ENCODE measurements at places on chromosomes 5 and 9.

DNA sequence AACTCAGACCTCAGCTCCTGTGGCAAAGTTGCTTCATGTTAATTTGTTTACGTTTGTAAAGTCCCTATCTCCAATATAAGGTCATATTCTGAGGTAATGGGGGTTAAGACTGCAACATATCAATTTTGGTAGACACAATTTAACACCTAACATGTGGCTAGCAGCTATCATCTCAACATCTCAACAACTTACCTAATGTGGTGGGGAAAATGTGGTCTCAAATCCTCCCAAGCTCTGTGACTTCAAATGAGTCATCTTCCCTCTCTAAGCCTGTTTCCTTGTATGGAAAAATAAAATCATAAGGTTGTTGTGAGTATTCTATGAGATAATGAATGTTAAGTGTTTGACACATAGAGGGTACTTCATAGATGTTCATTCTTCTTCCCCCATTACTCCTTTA is 443.3 kb downstream of the CDK5RAP2 start:
- no peak for DNase-seq

DNA sequence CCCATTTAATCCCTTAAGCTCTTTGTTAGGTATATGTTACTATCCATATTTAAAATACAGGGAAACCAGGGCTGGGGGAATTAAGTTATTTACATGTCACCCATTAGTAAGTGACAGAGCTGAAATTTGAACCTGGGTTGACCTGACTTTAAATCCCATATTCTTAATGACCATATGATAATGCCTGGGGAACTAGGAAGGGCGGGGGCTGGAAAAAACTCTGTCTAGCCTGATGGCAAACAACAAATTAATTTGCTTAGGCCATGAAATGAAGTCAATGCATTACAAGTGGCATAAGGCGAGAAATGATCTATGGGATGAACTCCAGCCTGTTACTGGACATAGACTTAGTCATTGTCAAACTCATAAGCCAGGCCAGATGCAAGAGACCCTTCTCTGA is 325.7 kb upstream of the WWC1 start:
- DNase-seq = no peak

DNA sequence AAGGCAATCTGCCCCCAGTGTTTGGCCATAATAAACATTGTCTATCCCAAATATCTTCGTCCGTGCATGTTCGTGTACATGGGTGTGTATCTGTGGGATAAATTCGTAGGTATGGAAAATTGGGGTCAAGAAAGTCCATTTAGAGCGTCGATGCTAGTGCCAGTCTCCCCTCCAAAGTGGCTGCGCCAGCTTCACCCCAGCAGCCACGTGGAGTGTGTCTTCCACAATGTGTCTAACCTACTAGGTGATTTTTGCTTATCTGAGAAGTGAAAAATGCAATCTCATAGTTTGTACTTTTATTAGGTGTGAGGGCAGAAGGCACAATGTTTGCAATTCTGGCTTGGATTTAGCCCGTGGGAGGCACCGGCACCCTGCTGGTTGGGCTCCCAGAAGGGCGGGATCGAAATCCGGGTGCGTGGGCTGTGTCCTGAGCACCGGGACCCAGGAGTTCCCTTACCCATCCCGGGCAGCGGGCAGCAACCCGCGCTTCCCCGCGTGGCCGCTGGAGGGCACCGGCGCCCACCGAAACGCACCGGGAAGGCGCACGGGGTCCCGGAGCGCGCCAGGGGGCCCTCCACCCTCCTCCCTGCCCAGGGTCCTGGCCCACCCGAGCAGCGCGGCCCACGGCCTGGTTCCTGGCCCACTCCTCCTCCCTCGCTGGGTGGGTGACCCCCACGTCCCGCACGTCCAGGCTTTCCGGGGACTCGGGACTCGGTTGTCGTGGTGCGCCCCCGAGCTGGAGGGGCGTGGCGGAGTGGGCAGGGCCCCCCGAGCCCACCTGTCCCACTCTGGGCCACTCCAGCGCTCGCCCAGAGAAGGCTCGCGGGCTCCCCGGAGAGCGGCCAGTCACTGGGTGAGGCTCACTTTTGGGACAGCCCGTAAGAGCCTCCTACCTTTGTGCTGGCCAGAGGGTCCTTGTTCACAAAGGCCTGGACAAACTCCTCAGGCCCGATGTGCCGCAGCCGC is 55.4 kb upstream of the RNF130 start:
- DNase-seq = no peak

- no peak for DNase-seq
Observed at GRCh38 chr5:1052641-1053390, 44.2 kb downstream of the NKD2 start.

GRCh38 chr5:95332158-95332557 is 47.3 kb upstream of the MCTP1 start:
- no peak for DNase-seq

DNA sequence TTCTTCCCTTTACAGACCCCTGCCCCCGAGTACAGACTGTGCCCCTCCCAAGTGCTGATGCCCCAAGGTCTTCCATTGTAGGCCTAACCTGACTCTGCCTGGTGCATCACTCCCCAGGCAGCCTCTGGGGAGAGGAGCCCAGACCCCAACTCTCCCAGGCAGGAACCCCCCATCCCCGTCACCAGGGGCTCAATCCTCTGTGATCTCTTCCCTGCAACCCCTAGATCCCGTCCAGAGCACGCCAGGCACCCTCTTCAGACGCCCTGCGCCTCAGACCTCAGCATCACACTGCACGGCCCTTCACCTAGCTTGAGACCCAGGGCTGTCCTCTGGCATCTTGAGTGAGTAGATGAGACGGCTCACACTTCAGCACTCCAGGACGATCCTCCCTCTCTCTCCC is 6.4 kb upstream of the EGR1 start:
- DNase-seq = no peak

GRCh38 chr5:103624035-103624480 is 61.5 kb upstream of the NUDT12 start:
- no peak for DNase-seq

DNA sequence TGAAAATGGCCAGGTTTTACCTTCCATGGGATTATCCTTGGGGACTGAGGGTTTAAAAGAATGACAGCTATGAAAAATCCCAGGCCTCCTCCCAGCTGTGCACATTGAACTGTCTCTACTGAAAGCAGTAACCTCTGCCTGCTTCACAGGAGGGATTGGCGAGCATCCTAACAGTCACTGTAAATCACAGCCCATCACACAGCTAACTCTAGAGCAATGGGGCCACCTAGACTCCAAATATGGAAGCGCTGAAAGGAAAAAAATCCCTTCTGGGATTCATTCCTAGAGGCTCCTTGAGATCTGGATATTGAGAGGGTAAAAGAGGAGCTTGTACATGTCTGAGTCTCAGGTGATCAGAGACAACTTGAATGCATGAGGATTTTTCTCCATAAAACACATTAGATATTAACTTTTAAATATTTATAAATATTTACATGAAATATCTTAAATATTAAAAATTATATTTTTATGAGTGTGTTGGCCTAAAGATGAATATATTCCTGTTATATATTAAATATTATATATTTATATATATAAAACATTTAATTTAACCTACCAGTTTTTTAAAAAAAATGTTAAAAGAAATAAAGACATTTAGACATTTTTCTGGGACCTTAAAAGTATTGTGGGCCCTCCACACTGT is 133.8 kb upstream of the SLC24A2 start:
- no peak for DNase-seq

DNA sequence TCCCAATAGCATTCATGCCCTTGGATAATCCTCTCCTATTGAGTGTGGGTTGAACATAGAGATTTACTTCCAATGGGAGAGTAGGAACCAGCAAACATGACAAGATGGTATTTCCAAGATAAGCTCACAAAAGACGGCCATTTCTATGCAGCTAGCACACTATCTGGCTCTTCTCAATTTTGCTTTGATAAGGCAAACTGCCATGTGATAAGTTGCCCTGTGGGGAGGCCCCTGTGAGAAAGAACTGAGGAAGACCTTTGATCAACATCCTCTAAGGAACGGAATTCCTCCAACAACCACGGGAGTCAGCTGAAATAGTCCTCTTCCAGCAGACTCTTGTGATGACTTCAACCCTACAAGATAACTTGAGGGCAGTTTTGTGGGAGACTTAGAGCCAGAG is 211.9 kb upstream of the TRPM3 start:
- DNase-seq = no peak

GRCh38 chr5:28575368-28575767 is 1537.0 kb upstream of the CDH9 start:
- no peak for DNase-seq

- DNase-seq = peak; percentile 25
Observed at GRCh38 chr5:179699616-179700237, 960 bp downstream of the CANX start.

GRCh38 chr9:128167209-128167608 is 7.1 kb downstream of the BBLN start:
- DNase-seq = no peak

DNA sequence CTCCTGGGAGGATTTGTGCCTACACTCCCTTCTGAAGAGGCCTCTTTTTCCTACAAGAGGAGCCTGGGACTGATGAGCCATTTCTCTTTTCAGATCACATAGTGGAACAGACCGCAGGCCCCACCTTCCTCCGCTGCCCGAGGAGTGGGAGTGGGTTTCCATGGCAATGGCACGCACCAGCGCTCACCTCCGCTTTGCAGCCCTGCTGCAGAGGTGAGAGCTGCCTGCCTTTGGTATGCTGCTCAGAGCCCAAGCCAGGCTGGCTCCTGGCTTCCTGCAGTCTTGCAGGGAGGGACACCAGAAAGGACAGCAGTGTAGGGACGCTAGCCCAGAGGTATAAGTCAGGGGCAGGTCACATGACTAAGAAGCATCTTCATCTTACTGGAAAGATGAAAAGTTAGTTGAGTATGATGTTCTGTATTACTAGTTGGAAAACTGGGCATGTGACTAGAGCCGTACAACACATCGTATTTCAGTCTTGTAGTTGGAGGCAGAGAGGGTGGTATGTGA is 12.4 kb downstream of the PTTG1 start:
- no peak for DNase-seq

- peak; percentile 86 for DNase-seq
Observed at GRCh38 chr5:73448463-73449136, at the start of gene FOXD1. Gene FOXD1, minus strand, starts transcription at chr5:73448777. Its CDS starts 415 bp downstream, at chr5:73448362.

GRCh38 chr9:114224247-114224610 is 68.9 kb downstream of the COL27A1 start:
- no peak for DNase-seq

- DNase-seq = no peak
Observed at GRCh38 chr9:82192211-82192610, 203.6 kb downstream of the SPATA31D1 start.

- no peak for DNase-seq
Observed at GRCh38 chr9:93826905-93827544, 128.1 kb downstream of the BARX1 start.

GRCh38 chr5:151798674-151799073 is 26.9 kb downstream of the G3BP1 start:
- no peak for DNase-seq

DNA sequence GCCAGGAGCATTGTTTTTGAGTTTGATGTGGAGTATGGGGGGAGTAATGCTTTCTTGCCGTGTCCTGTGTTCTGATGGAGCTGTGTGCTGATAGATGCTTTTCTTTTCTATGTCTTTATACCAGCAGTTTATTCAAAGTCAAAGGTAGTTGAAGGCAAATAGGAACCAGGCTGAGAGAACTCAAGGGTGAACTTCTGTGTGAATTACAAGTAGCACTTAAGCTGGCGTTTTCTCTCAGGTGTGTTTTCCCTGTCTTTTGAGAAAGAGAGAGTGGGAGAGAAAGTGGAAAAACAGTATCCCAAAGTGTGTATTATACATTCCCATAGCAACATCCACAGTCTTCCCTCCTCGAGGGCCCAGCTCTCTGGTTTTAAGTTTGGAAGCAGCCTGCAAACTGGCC is 1.5 kb downstream of the TNFAIP8 start:
- no peak for DNase-seq
